ENCODE measurements at places on chromosomes 6 and 20. TPM values are rescaled to one million over a fixed set of nuclear protein-coding genes. Genes with fewer than 3 reads are reported as not detected.

DNA sequence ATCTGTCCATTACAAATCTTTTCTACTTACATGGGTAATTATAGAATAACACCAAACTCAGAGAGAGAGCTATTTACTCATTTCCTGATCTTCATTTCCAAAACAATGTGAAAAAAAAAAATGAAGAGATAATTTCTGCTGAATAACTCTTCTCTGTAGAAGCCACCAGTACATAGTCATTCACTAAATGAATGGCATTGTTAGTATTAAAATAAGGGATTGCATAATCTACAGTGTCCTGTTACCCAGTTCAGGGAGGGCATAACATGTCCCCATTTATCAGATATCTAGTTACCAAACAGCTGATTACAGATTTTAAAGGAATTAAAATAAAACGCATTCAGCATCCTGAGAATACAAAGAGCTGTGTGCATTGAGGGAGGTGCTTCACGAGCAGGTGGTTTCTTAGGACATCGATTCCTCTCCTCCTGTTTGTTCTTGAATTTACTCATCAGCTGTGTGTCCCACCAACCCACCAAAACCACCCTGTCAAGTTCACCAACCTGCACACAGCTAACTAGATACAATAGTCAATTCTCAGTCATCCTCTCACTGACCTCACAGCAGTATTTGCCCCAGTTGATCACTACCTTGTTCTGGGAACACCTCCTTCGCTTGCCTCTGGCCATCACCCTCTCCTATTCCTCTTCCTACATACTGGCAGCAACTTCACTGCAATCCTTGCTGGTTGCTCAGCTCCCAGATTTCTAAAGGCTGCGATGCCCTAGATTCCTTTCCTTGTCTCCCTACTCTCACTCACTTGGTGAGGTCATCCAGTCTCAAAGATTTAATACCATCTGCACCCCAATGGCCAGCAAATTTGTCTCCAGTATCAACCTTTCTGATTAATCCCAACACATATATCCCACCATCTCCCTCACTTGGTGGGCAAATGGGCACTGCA lies 18.7 kb downstream of the CNKSR3 start:
- no peak for DNase-seq

- no peak for DNase-seq
These were observed 1.9 kb downstream of the ELOVL2 start for GRCh38 chr6:11042025-11042749.

Gene DPPA5
- polyA plus RNA-seq, result 1.7 TPM

DNA sequence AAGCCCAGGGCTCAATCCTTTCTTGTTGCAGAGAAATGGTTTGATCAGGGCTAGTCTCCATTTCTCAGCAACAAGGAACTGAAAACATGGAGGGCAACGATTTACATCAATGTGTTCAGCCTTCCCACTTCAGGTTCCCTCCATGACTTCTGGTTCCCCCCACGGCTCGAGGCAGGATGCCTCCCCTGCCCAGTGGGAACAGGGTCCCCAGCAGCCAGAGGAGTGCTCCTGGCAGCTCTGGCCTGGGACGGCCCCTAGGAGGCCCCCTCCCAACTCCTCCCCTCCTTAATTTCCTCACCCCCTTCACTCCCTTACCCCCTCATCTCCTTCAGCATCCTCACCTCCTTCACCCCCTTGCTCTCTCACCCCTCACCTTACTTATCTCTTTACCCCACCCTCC lies 283.8 kb downstream of the CDC5L start:
- no peak for DNase-seq

DNA sequence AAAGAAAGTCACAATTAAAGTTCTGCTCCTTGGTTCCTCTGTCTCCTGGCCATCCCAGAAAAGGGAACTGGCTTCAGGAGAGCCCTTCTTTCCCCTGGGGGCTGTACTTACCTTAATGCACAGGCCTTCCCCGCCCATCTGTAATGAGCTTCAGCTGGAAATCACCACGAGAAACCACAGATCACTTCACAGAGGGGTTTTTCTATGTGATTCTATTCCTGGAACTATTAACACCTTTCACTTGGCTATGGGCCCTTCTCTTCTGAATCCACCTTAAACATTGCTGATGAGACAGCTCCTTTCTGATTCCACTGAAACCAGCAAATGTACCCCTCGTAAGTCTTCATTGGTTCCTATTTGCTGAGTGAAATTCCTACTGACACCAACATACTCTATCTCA lies 80.7 kb downstream of the FOXF2 start:
- DNase-seq, result no peak

Gene FLOT1
- polyA plus RNA-seq, result 169 TPM

- DNase-seq, result peak; percentile 22
These were observed 96.9 kb upstream of the FOXQ1 start for GRCh38 chr6:1215023-1215422.

DNA sequence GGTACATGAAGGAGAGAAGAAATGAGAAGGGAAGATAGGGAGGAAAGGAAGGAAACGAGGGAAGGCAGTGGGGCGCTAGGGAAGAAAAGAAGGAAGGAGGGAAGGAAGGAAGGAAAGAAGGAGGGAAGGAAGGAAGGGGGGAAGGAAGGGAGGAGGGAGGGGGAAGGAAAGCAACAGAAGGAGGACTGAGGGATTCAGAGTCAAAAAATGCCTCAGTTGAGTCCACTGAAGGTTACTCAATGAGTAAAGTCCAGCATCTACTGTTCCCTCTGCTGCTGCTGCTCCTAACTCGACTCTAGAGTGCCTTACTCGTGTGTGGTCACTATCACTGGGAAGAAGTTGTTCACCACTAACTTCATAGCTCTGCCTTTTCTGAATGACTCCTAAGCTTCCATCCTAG lies 33.8 kb downstream of the PHACTR1 start:
- no peak for DNase-seq

Gene POU5F1
- 3.0 TPM for polyA plus RNA-seq

Data from testis (tissue), 5 donors.